ENCODE measurements at places on chromosomes 2 and 18. TPM values are rescaled to one million over a fixed set of nuclear protein-coding genes. Genes with fewer than 3 reads are reported as not detected.

Gene DCC
- not detected for total RNA-seq

Gene TMEM163
- total RNA-seq = 0.12 TPM

Gene TRAPPC12
- total RNA-seq = 86.0 TPM

Gene CROCC2
- total RNA-seq = not detected

Gene LAMA3
- total RNA-seq = 0.19 TPM

Gene CCL20
- 1.4 TPM for total RNA-seq
